CD4-positive, alpha-beta T cell treated with Interleukin-4 for 1 hour (primary cell): ENCODE measurements at places on chromosomes 6 and 20.

- DNase-seq: no peak
Measured at GRCh38 chr6:118012944-118013343, 105.9 kb downstream of the SLC35F1 start.

DNA sequence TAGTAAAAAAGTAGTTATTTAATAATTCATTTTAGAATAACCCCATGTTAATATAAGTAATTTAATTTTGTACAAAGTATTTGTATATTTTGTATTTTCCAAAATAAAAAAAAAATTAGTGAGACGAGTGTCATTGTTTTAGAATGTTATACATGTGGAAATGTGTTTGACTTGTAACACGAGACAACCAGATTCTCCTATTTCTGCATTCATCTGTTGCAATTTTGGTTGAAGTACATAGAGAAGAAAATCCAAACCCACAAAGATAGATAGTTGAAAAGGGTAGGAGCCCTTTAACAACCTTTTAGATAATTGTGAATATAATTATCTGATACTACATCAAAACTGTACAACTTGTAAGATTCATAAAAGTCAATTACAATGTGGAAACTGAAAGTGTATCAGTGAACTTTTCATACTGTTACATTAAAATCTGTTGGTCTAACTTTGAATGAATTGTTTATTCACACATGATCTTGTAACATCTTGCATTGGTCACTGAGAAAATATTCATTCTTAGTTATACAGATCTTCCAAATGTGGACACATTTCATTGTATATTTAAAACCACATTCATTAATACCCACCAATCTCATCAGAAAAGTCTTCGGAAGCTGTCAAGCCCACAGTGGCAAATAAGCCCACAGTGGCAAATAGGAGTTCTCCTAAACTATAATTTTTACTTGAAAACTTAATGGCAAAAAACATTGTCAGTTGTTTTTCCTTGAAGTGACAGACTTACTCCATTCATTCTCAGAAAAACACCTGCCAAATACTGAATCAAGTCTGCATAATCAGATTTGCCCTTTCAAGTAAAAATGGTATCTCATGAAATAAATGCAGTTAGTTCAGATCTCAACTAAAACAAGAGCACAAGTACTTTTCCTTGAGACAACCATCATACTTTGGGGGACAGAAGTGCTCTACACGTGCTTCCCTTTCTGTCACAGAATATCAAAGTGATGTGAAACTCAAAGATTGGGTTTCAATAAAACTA is 52.8 kb downstream of the FKBP5 start:
- no peak for DNase-seq

DNA sequence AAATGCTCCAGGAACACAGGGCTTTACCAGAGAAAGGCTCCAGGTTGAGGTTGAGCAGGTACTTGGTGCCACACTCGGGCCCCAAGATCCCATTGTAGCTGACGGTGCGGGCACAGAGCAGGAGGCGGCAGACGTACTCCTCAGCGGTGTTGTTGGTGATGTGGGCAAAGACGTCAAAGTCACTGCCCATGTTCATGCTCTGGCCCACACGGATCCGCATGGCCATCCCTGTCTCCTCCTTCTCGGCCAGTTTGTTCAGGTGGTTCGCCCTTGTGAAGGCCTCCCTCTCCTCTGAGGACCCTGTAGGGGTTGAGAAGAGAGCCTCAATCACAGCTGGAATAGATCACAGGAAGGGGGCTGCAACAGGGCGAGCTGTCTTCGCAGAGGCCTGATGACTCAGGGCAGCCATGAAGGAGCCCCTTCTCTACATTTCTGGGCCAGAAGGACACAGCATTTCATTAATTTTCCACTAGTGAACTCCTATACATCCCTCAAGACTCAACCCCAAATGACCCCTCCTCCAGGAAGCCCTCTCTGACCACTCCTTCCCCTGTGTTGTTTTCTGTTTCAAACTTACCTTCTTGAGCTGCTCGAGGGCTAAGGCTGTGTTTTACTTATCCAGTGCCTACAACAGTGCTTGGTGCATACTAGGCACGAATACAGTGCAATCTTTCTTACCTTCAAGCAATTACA is 26.8 kb downstream of the TGM2 start:
- no peak for DNase-seq

DNA sequence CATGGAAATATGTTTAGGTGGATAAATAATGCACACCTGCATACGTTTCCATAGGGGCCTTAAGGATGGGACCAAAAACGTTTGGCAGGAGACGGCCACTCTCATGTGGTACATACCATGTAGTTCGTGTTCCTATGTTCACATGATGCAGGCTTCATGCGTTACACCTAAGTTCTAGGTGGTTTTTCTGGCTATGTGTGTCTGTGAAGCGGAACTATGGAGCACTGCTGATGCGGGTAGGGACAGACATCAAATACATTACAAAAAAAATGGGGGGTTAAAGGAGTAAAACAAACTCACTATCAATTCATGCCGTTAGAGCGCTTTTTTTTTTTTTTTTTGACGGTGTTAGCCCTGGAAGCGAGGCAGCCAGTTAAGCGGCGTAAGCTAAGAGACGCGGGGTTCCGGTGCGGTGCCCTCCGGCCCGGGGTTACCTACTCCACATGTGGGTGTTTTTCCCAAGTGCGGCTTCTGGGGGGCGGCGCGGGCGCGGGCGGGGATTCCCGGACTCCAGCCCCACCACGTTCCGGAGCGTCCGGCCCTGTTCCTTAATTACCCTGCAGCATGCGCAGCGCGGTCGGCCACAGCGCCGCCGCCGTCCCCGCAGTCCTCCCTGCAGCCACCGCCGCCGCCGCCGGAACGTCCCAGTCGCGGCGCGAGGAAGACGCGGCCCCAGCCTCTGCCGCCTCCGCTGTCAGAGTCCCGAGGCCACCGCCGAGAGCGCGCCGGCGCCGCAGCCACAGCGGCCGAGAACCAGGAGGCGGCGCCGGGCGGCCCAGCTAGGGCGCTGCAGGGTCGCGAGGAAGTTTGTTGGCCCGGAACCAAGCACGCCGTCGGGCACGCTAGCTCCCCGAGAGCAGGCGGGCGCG is 648 bp downstream of the COL19A1 start:
- DNase-seq: peak; percentile 70

- no peak for DNase-seq
Measured at GRCh38 chr6:128107682-128108081, 206.8 kb upstream of the THEMIS start.

GRCh38 chr20:25461281-25461650 is 53.8 kb downstream of the GINS1 start:
- no peak for DNase-seq

DNA sequence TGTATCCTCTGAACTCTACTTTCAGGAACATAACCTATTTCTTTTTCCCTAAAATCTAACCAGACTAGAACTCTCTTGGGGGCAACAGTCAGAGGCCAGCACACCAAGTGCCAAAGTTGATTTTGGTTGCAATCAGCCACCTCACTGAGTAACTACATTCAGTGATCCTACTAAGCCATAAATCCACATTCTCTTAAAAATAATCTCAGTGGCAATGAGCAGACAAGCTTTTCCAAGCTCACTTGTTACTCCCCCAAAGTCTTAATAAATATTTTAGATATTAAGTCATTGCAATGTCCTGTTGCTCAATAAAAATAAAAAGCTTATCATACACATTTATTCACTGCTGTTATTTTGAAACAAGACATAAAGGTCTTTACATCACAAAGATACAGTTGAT is 9.8 kb downstream of the RGS17 start:
- DNase-seq: no peak

DNA sequence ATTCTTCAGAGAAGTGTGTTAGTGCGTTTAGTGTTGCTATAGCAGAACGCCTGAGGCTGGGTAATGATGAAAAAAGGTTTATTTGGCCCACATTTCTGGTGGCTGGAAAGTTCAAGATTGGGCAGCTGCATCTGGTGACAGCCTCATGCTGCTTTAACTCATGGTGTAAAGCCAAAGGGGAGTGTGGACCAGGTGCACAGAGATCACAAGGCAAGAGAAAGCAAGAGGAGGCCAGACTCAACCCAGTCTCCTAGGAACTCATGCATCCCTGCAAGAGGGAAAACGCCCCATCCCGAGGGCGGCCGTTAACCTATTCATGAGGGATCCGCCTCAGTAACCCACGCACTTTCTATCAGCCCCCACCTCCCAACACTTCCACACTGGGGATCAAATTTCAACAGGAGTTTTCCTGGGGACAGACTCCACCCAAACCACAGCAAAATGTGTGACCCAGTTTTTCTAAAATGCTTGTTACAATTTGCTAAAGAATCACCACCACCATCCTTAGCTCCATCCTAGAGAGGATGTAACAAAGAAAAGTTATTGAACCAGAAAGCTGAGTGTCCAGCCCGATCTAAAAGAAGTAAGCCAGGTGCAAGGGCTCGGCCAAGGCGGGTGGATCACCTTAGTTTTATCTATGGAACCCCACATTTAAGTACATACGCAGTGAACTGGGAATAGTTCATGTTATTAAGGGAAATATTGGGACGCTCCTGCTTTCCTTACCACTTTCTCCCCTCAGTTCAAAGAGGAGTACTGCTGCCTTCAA is 164.8 kb downstream of the QKI start:
- no peak for DNase-seq

GRCh38 chr6:19327661-19328060 is 509.5 kb upstream of the ID4 start:
- DNase-seq: no peak

DNA sequence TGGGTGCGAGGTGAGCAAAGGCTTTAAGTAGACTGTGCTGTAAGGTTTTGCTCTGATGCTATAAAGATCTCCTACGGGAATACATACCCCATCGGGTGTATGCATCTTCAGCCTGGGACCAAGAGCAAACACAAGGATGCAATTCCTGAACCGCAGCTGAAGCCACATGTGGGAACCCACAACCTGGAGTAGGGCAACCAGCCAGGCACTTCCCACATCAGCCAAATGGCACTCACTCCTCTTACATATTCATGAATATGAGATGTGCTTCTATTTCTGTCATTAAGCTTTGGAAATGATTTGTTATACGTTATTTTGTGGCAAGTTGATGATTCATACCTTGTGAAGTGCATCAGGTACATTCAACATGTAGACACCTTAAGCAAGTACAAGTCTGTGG is 619.2 kb downstream of the C6orf118 start:
- DNase-seq: no peak

DNA sequence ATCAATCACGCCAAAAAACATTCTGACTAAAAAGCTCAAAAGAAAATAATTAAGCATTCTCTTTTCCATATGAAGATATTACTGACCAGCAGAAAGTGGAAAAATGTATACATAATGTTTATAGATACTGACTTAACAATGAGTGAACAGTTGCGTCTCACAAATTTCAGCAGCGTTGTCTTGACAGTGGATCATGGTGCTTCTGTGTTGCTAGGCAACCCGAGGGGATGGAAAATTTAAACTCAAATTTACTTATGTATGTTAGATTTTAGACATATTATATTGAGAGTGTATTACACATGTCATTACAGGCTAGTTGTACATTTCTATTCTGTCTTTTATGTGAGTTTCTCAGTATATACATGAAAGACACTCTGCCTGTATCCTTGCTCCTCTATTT is 110.2 kb downstream of the LAMA2 start:
- DNase-seq: no peak

DNA sequence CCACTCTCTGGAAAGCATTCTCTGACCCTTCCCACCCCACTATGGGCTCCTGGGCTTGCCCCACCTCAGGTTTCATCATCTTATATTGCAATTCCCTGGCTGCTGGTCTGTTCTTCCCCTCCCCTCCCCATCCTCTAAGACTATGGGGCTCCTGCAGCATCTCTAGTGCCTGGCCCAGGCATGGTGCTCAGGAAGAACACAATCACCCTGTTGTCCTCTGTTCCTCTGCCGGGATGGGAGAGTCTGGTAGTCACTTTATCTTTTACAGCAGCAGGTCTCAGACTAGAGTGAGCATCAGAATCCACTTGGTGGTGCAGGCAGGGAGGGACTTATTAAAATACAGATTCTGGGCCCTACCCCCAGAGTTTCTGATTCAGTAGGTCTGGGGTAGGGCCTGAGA is 5.0 kb upstream of the LPIN3 start:
- no peak for DNase-seq
